SJSA1 (cell line): ENCODE measurements at places on chromosomes 12 and 14. TPM values are rescaled to one million over a fixed set of nuclear protein-coding genes. Genes with fewer than 3 reads are reported as not detected.
A peak's percentile ranks its signal among the peaks of the same experiment; 100 is the strongest.

GPR137C gene
- total RNA-seq = 2.8 and 4.1 TPM in 2 replicates

DNA sequence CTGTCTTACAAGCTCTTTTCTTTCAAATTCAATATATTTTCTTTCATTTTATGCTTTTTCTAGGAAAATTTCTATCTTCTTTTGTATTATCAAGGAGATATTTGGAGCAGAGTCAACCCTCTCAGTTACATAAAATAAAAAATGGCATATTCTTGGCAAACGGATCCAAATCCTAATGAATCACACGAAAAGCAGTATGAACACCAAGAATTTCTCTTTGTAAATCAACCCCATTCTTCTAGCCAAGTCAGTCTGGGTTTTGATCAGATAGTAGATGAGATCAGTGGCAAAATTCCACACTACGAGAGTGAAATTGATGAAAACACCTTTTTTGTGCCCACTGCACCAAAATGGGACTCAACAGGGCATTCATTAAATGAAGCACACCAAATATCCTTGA, 20.6 kb downstream of the PIK3C2G start:
- DNase-seq = no peak

DNA sequence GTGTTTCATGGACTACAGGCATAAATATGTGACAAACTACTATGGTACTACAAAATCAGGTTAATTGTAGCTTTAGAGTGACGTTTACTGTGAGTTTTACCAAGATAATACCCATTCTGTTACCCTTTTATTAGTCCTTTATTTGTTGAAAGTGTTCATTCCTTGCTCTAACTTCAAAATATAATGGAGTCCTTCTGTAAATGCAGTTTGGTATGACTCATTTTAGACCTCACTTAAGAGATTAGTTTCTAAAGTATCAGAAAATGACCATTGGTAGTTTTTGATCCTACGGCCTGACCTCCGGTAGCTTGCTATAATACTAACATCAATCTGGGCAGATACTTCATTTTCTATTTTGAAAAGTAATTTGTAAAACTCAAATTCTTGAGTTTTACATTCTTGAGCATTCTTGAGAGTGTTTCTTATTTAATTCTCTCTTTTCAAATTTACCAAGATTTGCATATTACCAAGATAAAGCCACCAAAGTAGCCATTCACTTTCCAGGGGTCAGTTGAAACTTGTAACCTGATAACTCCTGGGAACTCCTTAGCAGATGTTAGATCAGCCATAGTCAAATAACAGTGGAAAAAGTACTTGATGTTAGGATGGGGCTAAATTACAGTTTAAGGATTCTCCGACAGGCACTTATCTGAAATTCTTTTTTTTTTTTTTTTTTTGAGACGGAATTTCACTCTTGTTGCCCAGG, 4.2 kb downstream of the HSPA2 start:
- DNase-seq = no peak

RNASE2 gene
- total RNA-seq = not detected in 2 replicates

DNA sequence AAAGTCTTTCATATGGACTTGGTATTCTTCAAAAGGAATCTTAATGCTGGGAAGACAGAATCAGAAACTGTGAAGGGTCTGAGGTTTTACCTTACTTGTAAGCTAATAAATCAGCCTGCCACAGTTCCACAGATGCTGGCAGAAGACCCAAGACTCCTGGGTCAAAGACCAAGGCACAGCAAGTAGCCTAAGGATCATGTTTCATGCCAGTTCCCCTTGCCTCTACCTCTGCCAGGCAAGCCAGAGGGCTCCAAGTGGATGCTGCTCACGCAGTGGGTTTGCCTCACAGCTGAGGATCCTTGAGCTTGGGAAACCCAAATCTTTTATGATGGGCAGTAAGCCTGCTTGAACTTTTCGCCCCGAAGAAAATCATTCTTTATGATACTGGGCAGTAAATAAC, 15.2 kb upstream of the RXYLT1 start:
- no peak for DNase-seq

FKBP3 gene
- 31.7 and 56.9 TPM in 2 replicates for total RNA-seq

- DNase-seq = no peak
These were observed 807.3 kb upstream of the TMEM132C start for GRCh38 chr12:127459687-127460086.

DNA sequence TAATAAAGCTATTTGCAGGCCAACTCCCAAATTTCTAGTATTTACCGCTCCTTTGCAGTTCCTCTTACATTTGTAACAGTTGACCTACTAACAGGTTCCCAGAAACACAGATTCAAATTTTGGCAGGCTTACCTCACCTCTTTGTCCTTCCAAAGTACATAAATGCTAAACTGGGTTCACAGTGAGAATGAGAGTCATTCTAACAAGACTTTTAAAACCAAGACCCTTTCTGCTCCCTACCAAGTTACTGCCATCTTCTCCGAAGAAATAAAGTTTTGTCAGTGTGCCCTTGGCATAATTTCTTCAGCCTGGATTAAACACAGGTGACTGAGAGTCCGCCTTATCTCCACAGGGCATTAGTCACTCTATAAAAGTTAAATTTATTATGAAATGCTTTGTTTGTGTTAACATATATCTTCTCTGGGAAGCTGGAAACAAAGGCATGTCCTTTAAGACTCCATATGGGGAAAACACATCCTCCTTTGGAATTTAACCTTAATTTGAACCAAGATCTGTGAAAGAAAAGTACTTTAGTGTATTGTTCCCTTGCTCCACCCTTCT, 28.2 kb downstream of the FOXA1 start:
- DNase-seq = no peak

DNA sequence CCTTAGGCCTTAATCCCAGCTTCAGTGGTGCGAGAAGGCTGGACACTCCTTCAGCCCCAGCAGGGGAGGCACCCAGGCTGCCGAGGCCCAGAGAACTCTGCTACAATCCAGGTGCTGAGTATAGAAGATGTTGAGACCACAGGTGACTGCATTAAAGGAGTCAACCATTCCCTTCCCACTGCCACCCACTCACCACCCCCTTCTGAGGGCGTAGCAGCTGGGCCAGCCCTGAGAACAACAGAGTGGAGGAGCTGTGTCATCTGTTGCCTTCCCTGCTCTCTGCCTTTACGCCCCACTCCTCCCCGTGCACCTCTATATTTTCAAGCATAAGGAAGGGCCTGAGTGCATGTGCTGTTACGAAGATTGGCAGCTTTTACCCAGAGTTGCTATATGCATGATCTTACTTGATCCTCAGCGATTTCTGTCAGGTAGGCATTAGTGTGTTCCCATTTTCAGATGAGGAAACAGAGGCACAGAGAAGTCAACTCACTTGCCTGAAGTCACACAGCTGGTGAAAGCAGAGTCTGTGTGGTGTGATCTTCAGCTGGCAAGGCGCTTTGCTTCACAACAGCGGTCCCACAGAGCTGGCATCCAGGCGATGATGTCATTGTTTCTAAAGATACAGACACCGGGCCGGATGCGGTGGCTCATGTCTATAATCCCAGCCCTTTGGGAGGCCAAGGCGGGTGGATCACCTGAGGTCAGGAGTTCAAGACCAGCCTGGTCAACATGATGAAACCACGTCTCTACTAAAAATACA, 46.7 kb downstream of the RIN3 start:
- no peak for DNase-seq

- peak; percentile 14 for DNase-seq
These were observed 85.9 kb downstream of the PAX9 start for GRCh38 chr14:36747411-36748184.

PSMA6 gene
- total RNA-seq = 306 and 325 TPM in 2 replicates

TSPAN9 gene
- 21.5 and 23.0 TPM in 2 replicates for total RNA-seq

CRY1 gene
- 36.8 and 38.4 TPM in 2 replicates for total RNA-seq

GRCh38 chr12:83123039-83123438, 436.3 kb downstream of the TMTC2 start:
- no peak for DNase-seq

DNA sequence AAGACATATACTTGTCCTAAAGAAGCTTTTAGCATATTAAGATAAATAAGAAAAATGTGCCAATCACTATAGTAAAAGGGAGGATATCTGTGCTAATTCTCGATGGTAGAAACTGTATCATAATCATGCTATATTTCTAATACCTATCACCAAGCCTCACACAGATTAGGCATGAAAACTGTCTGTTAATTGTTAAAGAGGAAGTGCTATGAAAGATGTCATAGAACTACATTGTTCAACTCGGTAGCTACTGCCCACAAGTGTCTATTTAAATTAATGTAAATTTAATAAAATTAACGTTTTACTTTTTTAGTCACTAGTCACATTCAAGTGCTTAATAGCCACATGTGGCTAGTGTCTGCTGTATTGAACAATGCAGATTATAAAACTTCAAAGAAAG, 77.5 kb upstream of the KICS2 start:
- DNase-seq = no peak

- DNase-seq = no peak
These were observed 254.2 kb downstream of the ACSS3 start for GRCh38 chr12:81332054-81332453.

DNA sequence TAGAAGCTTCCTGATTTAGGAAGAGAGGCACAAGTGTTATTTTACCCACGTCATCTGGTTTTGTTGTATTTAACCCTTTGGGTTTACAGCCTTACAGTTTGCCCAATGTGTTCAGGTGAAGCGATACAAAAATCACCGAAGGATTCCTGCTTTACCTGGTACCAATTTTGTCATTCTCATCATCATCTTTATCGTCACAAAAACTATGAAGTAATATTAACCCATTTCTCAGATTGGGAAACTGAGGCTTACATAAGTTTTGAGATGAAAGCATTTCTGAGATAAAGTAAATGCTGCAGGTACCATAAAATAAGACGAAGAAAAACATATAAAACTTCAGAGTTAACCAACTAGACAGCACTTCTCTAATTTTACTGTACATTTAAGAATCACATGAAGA, 370.6 kb upstream of the OR4E1 start:
- DNase-seq = no peak

SLC17A8 gene
- total RNA-seq = not detected in 2 replicates

DNA sequence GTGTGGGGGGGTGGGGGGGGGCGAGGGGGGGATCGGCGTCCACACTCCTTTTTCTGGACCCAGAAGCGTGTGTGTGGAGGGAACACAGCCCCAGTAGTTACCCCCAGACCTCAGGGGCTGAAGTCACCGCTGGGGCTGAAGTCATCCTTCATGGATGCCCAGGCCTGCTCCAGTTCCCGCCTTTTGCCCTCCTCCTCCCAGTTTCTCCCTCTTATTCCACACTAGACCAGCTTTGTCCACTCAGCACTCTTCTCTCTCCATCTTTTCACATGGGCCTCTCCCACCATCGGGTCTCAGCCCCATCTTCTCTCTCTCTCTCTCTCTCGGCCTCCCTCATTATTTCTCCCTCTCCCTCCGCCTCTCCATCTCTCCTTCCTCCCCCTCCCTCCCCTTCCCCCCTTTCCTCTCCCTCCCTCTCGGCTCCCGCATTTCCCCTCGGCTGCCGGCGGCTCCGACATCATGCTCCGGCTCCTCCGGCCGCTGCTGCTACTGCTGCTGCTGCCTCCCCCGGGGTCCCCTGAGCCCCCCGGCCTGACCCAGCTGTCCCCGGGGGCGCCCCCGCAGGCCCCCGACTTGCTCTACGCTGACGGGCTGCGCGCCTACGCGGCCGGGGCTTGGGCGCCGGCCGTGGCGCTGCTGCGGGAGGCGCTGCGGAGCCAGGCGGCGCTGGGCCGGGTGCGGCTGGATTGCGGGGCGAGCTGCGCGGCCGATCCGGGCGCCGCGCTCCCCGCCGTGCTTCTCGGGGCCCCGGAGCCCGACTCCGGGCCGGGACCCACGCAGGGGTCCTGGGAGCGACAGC, at the start of gene P3H3:
TSS of gene P3H3 (plus strand) at position 426 of the 799 bp plus-strand sequence. CDS start at position 460, 34 bp downstream.
- DNase-seq = no peak

DNA sequence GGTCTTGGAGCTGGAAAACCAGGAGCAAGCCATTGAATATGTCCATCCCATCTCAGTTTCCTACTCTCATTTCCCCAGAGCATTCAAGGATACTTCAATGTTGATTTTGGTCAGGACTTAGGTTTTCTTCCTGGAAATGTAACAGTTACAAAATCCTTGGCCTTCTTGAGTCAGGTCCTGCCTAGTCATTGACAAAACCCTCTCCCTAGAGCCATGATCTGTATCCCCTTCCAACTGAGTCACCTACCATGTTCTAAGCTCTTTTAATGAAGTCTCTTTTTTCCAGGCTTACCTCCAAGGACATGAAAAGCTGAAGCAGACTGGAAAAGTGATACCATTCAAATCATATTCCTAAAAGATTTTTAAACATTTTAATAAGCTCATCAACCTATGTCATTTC, 549.2 kb downstream of the GALC start:
- DNase-seq = no peak

DNA sequence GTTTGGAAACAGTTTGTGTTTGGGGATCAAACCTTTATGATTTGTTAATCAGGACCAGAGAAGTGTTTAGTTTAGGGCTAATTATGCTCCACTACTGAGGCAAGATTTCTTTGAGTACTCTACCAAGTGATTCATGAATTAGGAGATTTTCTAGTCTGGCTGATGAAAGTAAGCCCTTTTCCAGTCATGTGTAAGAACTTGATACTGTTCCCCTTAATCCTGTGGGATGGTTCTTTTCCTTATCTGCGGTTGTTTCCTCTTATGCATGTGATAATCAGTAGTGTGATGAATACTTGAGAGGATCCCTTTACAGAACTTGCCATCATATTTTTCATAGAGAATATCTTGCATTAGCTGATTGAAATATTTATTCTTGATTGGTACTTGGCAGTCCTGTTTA, 42.1 kb downstream of the DYRK2 start:
- no peak for DNase-seq

DNA sequence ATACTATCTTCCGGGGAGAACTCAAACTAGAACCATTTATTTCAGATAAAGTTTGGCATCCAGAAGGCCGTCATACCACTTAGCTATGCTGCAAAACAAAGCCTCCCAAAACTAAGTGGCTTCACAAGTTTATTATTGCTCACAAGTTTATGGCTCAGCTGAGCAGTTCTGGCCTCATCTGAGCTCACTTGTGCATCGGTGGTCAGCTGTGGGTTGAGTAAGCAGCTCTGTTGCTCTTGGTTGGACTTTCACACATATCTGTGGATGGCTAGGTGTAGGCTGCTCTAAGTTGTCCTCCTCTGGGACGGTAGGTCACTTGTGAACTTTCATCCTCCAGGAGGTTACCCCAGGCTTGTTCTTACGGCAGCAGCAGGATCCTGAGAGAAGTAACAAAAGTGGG, 162.7 kb downstream of the BTG1 start:
- no peak for DNase-seq

DNA sequence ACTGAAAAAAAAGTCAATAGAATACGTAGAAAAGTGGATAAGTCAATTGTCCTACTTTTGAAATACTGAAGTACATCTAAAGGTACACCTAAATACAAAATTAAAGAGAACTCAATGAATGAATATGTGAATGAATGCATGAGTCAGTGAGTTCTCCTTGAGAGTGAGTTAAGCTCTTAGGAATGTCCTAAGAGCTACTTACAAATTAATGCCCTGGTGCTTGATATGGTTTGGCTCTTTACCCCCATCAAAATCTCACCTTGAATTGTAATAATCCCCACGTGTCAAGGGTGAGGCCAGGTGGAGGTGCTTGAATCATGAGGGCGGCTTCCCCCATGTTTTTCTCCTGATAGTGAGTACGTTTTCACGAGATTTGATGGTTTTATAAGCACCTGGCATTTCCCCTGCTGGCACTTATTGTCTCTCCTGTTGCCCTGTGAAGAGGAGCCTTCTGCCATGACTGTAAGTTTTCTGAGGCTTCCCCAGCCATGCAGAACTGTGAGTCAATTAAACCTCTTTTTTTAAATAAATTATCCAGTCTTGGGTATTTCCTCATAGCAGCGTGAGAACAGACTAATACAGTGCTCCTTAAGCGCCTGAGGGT, 192.2 kb upstream of the ARHGAP5 start:
- DNase-seq = no peak
